ENCODE measurements at places on chromosomes 13 and 19.
A peak's percentile ranks its signal among the peaks of the same experiment; 100 is the strongest.

DNA sequence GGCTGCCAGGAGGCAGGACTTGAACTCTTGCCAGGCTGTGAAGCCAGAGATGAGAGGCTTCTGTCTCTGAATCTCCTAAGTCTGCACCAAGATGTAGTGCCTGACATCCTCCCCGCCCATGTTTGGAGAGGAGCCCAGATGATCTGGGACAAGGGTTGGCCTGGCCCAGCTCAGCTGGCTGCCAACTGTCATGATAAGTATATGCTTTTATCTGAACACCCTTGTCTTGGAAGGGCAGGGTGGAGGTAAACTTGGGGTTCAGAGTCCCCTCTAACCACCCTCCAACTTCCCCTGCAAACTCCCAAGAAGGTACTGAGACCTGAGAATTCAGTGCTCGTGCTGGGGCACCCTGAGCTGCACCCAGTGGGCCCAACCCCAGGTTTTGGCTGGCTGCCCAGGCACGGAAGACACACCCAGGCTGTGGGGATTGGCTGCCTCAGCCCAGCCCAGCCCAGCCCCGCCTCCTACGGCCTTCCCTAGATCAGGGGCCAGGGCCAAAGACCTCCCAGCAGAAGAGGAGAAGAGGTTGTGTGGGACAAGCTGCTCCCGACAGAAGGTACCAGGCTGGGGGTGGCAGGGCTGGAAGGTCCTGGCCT, at the start of gene CYP4F12:
CYP4F12 (plus strand) TSS at position 508 of the 596 bp plus-strand sequence. CDS start 443 bp downstream, outside the sequence.
- peak; percentile 20 for DNase-seq

- DNase-seq: no peak
Observed at GRCh38 chr13:111666164-111666776, 345.8 kb downstream of the TEX29 start.

DNA sequence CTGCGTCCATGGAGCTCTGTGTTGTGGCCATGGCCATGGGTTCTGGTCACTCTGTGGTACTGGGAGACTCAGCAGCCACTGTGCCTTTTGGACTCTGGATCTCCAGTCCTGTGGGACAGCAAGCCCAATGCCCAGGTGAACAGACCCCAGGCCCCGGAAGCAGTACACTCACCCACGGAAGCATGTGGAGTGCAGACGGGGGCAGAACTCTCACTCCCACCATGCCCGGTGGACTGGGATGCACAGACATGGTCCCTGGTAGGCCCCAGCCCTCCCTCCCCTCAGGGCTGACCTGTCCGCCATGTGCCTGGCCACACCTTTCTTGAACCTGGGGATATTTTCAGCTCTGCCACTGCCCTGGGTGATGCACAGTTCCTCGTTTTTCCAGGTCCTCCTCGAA, 163.3 kb downstream of the URI1 start:
- no peak for DNase-seq

- DNase-seq: peak; percentile 74
Observed at GRCh38 chr19:45569619-45570421, 14.8 kb downstream of the OPA3 start.

DNA sequence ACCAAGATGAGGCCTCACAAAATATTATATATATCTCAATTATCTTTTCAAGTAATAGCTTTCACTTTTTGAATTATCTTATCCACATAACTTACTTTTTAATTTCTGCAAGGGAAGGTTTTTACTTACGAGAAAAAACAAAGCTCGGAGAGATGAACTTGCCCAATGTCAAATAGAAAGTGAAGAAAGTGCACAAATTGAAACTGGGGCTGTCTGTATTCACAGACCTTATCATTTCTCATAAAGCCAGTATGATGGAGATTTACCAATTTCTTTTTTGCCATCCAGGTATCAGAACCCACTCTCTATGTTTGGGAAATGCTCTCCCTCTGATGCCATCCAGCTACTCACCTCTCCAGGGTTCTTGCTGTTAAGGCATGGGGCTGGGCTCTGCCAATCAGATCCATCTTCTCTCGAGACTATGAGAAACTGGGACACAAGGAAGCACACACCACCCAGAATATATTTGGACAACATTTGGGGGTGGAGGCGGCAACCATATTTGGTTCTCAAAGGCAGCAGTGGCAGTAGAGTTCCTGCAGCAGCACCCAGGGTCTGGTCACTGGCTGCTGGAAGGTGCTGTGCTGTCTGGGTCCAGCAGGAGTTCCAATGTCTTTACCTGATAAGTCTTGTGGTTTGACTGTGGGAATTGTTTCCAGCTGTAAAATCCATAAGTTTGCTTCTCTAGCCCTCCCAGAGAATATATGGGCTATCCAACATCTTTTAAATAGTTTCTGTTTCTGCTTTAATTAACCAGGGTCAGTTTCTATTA, 45.8 kb upstream of the SCEL start:
- DNase-seq: no peak

DNA sequence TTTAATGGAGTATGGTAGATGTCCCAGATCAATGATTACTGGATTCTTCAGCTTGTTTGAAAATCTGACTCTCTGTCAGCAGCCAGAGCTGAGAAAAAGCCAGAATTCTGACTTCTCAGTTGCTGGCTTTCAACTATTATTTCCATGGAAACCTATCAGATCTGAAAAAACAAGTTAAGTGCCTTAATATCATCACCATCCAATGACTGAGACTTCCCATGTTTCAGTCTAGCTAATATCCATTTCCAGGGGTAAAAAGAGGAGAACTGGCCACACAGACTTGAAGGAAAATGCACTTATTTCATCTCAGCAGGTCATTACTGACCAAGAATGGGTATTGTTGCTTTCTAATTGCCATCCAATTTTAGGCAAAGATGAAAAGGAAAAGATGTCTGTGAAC, 75.2 kb downstream of the TNFSF11 start:
- DNase-seq: no peak

GRCh38 chr13:42832341-42833096, 51.1 kb downstream of the FAM216B start:
- no peak for DNase-seq

DNA sequence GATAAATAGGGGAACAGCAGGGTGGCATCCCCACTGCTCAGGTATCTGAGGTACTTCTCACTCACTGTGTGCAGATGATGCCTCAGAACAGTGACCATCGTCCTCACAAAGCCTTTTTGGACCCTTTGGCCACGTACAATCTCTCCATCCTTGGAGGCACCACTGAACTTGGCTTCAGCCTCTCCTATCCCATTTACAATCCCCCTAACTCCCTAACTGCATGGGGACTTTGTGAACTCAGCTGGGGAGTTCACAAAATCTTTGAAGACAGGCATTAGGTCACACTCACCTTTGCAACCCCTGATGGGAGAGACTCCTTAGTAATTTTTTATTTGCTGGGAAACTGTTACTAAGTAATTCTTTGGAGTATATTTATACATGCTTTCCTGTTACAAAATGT, 60.8 kb downstream of the TBC1D4 start:
- DNase-seq: no peak

DNA sequence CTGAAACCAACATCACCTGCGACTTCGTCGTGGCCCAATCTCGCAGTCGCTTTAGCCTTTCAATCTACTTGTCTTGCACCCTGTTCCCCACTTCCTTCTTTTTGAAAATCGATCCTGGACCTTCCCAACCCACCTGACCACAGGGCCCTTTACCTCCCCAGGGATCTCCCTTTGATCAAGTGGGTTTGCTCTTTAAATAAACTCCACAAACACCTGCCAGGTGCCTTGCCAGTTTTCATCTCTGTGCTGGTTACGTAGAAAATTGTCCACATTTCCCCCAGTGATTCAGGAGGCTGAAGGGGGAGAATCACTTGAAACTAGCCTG, 14.5 kb upstream of the RAB20 start:
- no peak for DNase-seq

DNA sequence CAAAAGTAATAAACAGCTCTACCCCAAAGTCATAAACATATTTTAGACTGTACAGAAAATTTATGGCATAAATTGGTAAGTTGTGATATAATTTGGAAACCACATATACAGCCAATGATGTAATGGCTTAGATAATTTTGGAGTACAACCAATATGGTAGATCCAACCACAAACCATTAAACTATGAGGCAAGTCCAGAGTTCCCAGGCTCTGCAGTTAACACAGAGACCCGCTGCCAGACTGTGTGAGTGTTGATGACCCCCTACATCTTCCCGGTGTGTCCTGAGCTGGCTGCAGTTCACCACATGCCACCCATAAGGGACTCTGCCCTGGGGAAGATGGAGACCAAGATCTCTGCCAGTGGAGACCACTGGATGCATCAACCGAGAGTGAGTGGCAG, 9.9 kb upstream of the SERPINE3 start:
- DNase-seq: no peak

DNA sequence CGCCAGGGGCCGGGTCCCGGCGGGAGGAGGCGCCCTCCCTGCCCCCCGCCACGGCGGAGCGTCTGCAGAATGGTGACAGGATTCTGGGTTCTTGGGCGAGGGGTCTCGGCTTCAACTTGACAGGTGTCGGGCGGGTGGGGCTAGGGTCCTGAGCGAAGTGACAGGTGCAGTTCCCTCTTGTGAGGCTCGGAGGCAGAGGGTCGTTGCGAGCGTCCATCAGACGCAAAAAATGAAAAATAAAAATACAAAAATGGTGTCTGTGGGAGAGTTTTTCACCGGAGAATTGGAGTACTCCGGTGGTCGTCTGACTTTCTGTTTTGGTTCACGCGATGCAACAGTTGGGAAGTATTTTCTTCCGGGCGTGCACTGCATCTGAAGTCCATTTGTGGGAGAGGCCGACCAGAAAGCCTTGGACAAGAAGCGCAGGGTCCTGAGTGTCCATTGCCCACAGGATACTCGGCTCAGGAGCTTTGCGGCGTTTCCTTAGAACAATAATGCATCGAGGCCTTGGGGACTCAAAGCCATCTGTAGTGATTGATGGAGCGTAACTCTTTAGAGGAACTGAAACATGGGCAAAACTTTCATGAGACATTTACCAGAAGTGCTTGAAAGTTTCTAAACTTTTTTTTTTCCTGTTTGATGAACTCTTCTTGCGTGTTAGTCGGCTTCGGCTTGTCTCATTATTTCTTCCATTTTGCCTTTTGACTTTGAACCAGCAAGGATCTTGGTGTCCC, 759 bp downstream of the RB1 start:
- peak; percentile 24 for DNase-seq

- peak; percentile 60 for DNase-seq
Observed at GRCh38 chr13:27379694-27380641, 44.5 kb upstream of the GTF3A start.

DNA sequence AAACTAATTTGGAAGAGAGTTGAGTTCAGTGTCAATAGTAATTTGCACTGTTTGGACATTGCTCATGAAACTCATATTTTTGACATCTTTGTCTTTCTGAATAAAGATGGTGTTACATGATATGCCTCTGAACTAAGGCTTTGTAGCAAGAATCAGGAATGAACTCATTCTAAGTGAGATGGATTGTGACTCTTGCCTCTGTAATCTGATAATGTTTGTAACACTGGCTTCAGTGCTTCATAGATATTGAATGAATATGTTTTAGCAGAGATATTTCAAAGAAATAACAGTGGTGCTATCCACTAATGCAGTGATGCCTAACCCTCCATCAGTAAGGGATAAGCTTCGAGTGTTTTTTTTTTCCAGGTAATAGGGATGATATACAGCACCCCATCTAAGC, 32.9 kb downstream of the TEX26 start:
- DNase-seq: no peak

DNA sequence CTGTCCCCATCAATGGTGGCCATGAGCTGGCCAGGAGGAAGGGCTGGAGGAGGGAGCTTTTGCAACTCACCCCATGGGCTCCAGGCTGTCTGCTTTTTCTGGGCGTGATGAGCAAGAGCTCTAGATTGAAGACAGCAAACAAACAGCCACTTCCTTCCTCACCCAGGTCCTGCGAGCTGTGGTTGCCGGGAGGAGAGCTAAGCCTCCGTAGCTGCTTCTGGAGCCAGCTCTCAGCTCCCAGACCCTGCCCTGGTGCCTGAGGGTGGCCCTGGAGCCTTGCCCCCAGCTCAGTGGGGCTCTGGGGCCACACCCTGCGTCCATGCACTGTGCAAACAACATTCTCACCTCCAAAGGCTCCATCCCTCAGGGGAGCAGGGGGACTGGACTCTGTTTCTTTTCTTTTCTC, 6.2 kb downstream of the MYO1F start:
- peak; percentile 43 for DNase-seq

DNA sequence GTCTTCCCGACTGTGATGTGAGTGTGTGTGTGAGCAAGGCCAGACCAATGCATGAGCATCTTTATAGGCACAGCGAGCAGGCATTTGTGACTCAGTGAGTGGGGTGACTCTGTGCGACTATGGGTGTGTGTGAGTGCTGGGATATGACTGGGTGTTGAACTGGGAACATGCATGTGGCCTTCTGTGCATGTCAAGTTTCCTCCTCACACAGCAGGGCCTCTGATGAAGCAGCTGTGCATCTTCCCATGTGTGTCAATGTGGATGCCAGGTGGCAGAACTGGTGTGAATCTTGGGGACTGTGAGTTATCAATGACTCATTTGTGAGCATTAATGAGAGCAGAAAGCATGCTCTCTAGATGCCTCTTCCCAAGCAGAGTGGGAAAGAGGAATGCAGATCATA, 12.1 kb upstream of the LGALS14 start:
- no peak for DNase-seq

GRCh38 chr19:43763473-43763939, 8.7 kb upstream of the SMG9 start:
- DNase-seq: no peak

- DNase-seq: no peak
Observed at GRCh38 chr13:26584713-26585112, 27.2 kb downstream of the WASF3 start.

DNA sequence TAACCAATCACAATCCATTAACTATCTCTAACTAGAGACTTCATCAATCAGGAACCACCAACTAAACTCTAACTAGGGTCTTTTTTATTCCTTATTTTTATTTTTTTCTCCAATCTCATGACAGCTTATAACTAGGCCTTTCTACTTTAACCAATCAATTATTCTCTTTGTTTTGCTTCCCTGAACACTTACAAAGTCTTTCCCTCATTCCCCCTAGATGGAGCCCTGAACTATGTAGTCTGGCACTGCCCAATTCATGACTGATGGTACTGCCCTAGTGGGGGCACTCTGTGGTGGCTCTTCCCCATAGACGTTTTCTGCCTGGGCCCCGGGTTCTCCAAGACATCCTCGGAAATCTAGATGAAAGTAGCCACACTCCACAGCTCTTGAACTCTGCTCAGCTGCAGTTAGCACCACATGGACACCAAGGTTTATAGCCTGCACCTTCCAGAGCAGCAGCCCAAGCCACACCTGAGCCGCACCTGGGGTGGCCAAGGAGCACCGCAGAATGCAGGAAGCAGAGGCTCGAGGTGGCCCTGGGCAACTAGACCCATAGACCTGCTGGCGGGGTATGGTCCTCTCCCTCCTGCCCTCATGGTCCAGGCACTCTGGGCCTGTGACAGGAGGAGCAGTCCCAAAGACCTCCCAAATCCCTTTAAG, 6.6 kb downstream of the ATP7B start:
- DNase-seq: no peak

GRCh38 chr19:51025809-51026553, 435 bp downstream of the KLK11 start:
- no peak for DNase-seq

- no peak for DNase-seq
Observed at GRCh38 chr13:112867301-112867711, 101.7 kb upstream of the MCF2L start.

GRCh38 chr19:50909240-50910070, 1.7 kb downstream of the KLK4 start:
- peak; percentile 30 for DNase-seq

GRCh38 chr13:74132152-74132775, 1.9 kb downstream of the KLF12 start:
- peak; percentile 44 for DNase-seq

Measured in stimulated activated CD4-positive, alpha-beta T cell treated with anti-CD3 and anti-CD28 coated beads, Interleukin-2, amount 100 ng/mL, for 24 hours (primary cell).